ENCODE measurements at places on chromosomes 2 and 18.

DNA sequence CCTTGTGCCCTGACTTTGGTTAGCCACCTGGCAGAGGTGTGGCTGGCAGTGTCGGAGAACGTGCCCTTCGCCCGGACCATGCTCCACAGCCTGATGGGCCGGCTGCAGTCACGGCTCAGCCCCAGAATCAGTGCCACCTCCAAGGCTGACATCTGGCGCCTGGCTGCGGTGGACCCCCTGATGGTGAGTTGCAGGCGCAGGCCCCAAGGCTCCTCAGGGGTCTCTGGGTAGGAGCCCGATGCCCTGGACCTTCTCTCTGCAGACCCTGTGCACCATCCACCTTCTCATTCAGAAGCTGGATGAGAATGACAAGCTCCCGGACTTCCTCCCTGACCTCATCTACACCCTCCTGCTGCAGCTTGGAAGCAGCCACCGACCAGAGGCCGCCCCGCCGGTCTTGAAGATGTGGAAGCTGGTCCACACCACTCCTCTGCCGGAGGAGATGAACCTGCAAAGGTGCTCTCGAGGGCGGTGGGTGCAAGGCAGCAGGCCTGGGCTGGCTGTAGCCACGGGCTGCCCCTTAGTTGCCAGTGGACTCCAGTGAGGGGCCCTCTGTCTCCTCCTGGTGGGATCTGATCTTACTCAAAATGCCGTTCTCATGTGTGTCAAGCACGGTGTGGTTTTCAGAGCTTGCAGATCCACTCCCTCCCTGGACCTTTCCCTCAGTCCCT, 32.1 kb downstream of the HJURP start:
- no peak for DNase-seq

GRCh38 chr2:185825557-185825956, 87.0 kb downstream of the FSIP2 start:
- DNase-seq, result no peak

- DNase-seq, result no peak
These were observed 16.9 kb downstream of the TGIF1 start for GRCh38 chr18:3466872-3467271.

DNA sequence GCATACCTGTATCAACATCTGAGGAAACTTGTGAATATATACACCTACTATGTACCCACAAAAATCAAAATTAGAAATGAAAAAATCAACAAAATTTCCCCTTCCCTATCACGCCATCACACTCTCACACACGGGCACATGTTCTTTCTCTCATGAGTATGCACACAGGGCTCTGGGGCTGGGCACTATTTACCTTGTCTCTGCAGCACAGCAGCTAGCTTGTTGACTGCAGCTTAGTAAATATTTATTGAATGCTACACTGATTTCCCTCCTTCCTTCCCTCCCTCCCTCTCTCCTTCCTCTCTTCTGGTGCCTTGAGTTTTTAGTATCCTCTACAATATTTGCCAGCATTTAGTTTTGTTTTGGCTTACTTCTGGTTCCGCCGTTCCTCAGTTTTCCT, 182.7 kb upstream of the LHCGR start:
- DNase-seq, result no peak

- DNase-seq, result no peak
These were observed 323.5 kb downstream of the CELF4 start for GRCh38 chr18:37242091-37242490.

DNA sequence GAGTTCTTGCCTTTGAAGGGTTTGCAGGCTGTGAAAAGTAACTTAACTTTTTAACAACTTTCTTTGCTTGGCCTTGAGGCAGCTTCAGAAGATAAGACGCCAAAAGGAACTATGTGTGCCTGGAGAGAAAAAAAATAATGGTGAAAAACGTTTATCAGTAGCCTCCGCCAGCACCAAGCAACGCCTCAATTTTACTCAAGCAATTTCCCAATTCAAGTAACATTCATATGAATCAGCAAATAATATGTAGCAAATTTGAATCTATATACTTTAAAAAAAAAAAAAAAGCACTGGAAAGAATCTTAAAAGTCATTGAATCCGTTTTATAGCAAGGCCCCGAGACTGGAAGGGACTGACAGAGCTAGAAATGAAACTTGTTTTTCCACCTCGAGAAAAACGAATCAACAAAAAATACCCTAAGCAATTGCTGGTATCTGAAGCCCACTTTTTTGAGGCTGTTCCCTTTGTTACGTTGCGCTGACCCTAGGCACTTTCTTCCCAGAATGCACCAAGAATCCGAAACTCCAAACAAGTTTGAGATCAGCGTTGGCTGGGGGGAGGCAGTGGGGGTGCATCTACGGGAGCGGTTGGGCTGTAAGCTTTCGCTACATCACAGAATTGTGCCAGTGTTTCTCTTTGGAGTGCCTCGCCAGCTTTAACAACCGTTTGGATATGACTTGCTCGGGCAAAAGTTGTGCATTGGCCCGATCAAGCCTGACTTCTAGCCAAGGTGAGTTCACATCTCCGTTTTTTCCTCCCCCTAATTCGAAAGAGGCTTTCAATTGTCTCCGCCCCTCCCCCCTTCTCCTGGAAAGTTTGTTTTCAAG, 2.7 kb upstream of the TGIF1 start:
- no peak for DNase-seq

DNA sequence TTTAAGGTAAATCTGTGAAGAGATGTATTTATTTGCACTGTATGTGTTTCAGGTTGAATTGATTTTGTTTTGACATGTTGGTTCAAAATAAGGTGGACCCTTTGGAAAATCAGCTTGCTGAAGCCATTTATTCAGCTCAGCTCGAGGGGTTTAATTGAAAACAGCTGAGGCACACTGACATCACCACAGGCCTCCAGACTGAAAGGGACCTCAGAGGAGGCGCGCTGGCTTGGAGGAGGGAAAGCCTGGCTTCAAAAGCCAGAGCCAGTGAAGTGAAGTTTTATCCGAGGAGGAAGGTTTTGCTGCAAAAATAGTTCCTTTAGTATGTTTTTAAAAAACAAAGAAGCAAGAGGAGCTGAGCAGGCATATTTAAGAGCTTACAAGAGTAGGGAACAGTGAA, 26.9 kb upstream of the DNMT3A start:
- no peak for DNase-seq

- DNase-seq, result no peak
These were observed 201.7 kb downstream of the MREG start for GRCh38 chr2:215811409-215812345.

- no peak for DNase-seq
These were observed 66.1 kb downstream of the PTPRM start for GRCh38 chr18:7633171-7633570.

DNA sequence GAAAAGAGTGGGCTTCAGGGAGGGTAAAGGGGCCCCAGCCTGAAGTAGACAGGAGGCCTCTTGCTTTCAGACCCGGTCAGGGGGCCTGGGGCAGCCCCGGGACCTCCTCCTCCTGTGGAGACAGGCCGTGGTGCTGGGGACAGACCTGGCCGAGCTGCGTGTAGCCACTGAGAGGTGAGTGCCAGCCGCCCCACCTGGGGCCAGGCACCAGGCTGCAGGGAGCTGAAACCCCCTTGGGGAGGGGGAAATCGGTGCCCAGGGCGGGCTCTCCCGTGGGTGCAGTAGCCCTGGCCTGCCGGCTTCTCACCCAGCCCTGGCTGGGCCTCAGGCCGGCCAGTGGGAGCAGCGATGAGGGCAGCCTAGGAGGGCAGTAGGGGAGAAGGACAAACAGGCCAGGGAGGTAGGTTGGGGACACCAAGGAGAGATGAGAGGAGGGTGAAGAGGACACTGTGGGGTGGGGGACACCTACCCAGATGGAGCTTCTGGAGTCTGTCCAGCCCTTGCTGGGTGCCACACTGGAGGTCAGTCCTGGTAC, 24.0 kb downstream of the CROCC2 start:
- DNase-seq, result no peak

DNA sequence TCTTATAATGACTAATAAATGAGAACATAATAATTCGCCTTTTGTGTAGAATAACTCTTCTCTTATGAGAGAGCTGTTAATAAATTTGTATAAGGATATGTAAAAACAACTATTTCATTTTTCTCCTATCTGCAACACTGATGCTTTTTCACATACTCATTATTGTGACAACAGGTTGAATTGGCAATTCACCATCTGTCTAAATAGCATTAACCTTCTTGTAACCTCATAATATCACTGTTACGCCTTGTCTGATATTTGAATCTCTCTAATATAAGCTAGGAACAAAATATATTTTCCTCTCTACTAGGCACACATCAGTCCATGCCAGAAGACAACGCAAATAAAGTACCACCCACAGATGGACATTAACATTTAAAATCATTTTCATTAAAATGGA, 938.9 kb downstream of the CPS1 start:
- no peak for DNase-seq

- no peak for DNase-seq
These were observed 29.4 kb upstream of the SNED1 start for GRCh38 chr2:240968731-240969624.

DNA sequence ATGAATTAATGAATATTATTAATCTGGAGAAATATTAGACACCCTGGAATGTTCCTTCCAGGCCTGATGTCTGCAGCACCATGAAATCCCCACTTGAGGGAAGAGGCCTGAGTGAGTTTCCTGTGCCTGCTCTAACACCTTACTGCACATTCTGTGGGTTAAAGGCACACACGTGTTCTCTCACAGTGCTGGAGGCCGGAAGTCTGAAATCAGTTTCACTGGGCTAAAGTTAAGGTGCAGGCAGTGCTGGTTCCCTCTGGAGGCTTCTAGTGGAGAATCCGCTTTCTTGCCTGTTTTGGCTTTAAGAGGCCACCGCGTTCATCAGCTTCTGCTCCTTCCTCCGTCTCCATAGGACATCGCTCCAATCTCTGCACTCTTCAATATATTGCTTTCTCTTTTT, 48.7 kb downstream of the ACKR3 start:
- no peak for DNase-seq

Data from omental fat pad (tissue), 4 donors.